ENCODE measurements at places on chromosomes 13 and 19.

DNA sequence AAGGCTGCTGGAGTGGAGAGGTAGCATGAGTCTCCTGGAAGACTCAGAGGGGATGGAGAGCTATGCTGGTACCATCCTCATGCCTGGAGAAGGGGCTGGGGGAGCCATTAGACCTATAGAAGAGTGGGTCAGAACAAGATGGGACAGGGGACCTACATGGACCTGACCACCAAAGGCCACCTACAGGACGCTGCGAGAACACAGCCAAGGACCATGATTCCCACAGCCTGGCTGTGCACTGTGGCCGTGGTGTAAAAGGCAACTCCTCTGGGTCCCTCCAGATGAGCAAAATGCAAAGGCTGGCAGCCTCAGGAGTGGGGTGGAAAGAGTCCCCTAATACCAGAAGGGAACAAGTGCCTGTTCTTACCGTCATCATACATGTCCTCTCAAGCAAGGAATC, 216.2 kb downstream of the SLC7A1 start:
- no peak for DNase-seq

- DNase-seq: no peak
Observed at GRCh38 chr19:29528946-29529645, 3.3 kb downstream of the VSTM2B start.

GRCh38 chr13:31424130-31424729, 224.5 kb downstream of the B3GLCT start:
- DNase-seq: no peak

GRCh38 chr13:94431574-94431973, 47.9 kb downstream of the DCT start:
- no peak for DNase-seq

- no peak for DNase-seq
Observed at GRCh38 chr19:44955505-44956439, 592 bp downstream of the CLPTM1 start.

DNA sequence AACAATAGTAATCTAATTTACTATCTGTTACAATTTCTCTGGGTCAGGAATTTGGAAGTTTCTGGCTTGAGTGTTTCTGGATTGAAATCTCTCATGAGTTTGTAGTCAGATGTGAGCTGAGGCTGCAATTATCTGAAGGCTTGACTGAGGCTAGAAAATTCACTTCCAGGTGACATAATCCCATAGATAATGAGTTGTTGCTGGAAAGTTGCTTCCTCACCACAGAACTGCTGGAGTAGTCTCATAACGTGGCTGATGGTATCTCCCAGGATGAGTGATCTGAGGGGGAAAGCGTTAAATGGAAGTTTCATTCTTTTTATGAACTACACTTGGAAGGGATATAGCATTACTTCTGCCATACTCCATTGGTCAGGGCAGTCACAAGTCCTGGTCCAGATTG, 15.3 kb upstream of the FPR3 start:
- DNase-seq: no peak

- DNase-seq: no peak
Observed at GRCh38 chr19:43229315-43229714, 23.9 kb upstream of the PSG4 start.

- no peak for DNase-seq
Observed at GRCh38 chr13:73040968-73041596, 17.7 kb upstream of the KLF5 start.

GRCh38 chr13:77751513-77752456, 54.3 kb downstream of the SLAIN1 start:
- DNase-seq: no peak

DNA sequence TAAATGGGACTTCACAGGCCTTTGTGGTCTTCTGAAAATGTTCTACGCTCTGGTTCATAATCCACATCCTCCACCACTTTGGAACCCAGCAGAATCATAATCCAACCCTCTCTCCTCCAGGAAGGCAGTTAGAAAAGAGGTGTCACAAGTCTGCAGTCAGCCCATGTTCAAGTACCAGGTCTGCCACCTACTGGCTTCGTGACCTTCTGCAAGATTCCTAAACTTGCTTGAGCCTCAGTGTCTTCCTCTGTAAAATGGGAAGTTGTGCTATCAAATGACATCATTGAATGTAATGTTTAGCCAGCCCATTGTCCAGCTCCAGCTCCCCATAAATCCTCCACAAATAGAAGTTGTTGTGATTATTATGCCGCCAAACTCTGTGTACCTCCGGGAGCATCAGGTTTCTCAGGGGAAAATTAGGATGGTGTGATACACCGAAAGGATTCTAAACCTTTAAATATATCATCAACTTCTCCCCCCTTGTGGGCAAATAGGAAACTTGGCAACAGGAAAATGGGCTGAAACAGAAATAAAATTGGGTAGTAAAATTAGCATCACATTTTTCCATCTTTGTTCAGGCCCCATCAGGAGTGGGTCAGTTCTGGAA, 109.7 kb downstream of the NUFIP1 start:
- DNase-seq: no peak

DNA sequence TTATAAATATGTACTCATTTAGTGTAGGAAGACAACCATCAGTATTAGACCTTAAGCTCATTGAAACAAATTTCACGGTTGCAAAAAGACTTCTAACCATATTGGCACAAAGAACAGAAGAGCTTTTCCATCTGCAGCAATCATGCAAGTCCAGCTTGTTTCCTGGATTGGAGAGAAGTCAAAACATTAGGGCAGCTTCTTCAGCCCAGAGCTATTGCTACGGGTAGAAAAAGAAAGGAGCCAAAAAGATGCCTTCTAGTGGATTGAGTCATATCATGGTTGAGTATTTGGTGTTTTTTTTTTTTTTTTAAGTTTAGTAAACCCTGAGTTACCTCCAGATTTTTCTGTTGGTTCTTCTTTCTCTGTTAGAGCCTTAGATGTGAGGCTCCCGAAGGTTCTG, 99.8 kb downstream of the WDFY2 start:
- DNase-seq: no peak

GRCh38 chr19:17772172-17772571, 20.9 kb downstream of the FCHO1 start:
- DNase-seq: no peak

All from cortex of kidney (tissue), 1 donor.